ENCODE measurements at places on chromosomes 1 and 21.

GRCh38 chr1:20678599-20678998, 17.4 kb upstream of the DDOST start:
- no peak for DNase-seq

DNA sequence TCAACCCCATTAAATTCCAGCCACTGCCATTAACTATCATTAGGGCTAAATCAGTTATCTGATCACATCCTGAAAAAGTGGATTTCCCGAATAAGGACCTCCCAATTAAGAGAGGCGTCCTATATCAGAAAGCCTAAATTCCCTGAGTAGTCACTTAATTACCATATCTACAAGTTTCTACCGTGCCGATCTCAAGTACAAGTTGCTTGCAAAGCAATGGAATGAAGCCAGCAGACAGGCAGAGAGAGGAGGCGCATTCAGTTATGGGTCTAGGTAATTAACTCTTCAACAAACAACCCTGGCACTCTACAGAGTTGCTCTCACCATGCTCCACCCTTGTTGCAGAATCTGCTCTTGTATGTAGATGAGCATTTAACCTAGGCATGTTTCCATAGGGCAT, 494.6 kb upstream of the RUNX1 start:
- no peak for DNase-seq

- no peak for DNase-seq
Observed at GRCh38 chr21:44357064-44357837, 3.8 kb downstream of the TRPM2 start.

DNA sequence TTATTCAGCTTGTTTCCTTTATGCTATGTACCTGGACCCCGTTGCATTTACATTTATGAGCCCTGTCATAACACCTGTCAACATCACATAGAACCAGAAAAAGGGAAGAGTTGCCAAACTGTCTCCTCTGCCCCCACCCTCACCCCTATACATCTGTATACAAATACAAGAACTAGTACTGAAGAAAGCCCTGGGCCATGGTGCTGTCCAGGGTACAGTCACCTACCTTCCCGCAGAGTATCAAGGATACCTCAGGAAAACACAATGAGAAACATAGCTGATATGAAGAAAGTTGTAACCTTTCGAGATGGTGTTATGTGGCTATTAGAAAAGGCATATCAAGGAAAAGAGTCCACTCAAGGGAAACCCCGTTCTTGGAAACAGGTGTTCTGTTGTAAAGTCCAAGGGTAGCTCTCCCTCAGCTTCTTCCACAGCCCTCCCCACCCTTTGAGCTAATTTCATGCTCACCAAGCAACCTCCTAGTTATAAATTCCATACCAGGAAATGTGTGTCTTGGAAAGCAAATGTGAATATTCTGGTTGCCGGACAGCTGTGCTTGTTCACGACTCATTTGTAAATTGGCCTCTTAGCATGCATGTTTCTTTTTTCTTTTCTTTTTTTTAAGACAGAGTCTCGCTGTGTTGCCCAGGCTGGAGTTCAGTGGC, 16.7 kb upstream of the AVPR1B start:
- no peak for DNase-seq

DNA sequence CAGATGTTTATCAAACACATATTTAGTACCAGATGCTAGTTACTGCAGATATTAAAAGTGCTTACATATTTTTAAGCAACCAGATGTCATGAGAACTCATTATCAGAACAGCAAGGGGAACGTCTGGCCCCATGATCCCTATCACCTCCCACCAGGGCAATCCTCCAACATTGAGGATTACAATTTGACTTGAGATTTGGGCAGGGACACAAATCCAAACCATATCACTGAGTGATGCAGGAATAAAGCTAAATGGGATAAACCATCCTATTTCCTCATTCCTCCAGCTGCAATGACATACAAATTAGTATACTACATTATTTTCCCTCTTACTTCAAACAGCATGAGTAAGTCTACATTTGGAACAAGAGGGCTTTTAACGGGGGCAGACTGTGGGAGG, 3.1 kb upstream of the KCNK2 start:
- DNase-seq, result no peak

GRCh38 chr1:194043984-194044755, 857.8 kb upstream of the B3GALT2 start:
- DNase-seq, result no peak

- DNase-seq, result no peak
Observed at GRCh38 chr1:175599212-175599705, 144.1 kb downstream of the TNR start.

- peak; percentile 78 for DNase-seq
Observed at GRCh38 chr1:234683861-234684632, 74.1 kb upstream of the IRF2BP2 start.

DNA sequence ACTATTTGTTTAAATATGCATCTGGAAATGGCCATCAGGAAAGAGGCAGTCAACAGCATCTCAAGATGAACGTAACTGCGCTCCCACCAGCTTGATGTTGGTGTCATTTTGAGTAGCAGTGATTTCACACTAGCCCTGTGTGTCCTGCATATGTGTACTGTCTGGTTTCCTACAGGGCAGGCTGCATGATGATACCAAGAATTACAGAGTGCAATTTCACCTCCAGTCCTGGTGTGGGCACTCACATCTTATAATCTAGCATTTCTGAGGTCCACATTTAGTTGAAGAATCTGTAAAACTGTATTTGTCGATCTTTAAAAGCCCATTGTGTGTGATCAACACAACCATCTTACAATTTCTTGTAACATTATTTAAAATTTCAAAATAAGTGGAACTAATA, 336.4 kb downstream of the PAPPA2 start:
- no peak for DNase-seq

GRCh38 chr1:226650236-226650841, 88.7 kb downstream of the ITPKB start:
- no peak for DNase-seq

- DNase-seq, result no peak
Observed at GRCh38 chr1:31476891-31477846, 64.2 kb downstream of the SERINC2 start.

GRCh38 chr1:9097947-9098705, 28.7 kb upstream of the SLC2A5 start:
- DNase-seq, result no peak

GRCh38 chr1:197736685-197737084, 38.6 kb downstream of the DENND1B start:
- DNase-seq, result peak; percentile 68

- DNase-seq, result no peak
Observed at GRCh38 chr1:64743954-64744491, 852 bp upstream of the RAVER2 start.

- DNase-seq, result no peak
Observed at GRCh38 chr1:54701996-54702395, 13.7 kb upstream of the TTC4 start.

- no peak for DNase-seq
Observed at GRCh38 chr1:119266386-119266785, 102.2 kb upstream of the HAO2 start.

DNA sequence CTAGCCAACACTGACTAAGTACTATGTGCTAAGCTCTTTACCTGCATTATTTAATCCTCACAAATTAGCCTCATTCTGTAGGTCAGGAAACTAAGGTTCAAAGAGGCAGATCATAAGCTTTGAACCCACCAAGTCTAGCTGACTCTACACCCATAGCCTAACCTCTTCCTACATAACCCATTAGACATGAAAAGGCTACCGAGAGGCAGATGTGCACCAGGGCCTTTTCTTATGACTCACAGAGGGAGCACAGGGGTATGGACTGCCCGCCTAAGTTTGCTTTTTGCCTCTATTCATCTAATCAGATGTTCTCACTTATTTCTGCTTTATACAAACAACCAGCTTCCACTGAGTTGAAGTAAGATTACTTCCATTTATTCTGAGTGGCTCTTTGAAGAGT, 31.5 kb downstream of the LBR start:
- no peak for DNase-seq

GRCh38 chr1:117060441-117061317, 553 bp downstream of the TTF2 start:
- peak; percentile 58 for DNase-seq

DNA sequence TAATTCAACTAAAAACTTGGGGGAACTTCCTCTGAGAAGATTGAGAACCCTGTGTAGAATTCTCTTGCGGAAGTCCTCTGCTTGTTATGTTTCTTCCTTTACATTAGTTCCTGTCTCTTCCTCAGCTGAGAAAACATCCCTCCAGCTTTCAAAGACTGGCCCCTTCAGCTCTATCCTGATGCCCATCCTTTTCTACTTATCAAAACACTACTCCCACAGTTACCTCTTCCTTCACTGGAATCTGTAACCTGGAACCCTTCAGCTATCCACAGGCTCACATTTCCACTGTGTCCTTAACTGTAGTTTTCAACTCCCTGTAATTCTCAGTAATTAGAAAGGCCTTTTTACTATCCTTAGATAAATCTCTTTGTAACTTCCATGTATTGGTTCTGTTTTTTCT, 6.0 kb upstream of the DEDD start:
- no peak for DNase-seq

- DNase-seq, result peak; percentile 92
Observed at GRCh38 chr1:35717911-35718476, 690 bp downstream of the C1orf216 start.

DNA sequence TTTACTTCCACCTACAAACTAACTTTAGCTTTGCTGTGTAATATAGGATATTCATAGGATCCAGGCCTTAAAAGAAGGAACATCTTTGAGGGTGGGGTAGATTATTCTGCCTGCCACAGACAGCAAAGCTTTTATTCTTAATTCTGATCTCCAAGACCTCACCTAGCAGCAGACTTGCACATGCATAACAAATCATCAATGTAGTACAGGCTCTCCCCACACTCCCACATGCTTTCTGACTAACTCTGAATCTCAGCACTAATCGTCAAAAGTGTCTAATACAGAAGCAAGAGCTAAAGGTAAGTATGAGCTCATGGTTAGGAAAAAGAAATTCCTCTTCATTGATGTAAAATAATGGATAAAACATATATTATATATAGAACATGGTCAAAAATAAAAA, 1468.5 kb upstream of the B3GALT2 start:
- DNase-seq, result no peak

DNA sequence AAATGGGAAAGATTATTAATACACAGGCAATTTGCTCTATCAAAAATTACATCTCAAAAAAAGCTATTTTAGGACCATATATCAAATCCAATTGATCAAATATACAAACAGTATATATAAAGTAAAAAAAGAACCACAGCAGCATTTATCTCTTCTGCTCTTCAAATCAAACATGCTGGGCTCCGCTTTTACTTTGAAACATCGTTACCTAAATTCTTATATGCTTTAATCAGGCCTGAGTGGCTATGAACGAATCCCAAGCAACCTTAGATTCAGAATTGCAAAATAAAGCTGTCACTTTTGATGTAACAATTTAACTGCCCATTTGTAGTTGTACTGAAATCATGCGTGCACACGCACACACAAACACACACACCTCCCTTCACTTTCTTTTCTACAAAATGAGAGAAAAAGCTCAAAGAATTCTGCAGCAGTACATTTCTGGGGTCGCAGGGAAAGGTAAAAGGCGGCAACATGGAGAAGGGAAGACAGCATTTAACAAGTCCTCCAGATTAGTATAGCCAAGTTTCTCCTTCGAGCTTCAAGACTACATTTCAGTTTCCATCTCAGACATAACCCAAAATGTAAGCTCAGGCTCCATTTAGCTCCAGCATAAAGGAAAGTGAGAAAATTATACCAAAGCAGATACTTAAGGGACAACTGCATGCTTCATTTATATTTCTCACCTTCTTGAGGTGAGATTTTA, 92.2 kb upstream of the TTC39A start:
- DNase-seq, result no peak

- DNase-seq, result no peak
Observed at GRCh38 chr1:45974541-45975269, 157.7 kb downstream of the PIK3R3 start.

- DNase-seq, result no peak
Observed at GRCh38 chr1:175969231-175969630, 225.8 kb upstream of the TNR start.

GRCh38 chr21:16211339-16212303, 481.8 kb downstream of the USP25 start:
- no peak for DNase-seq

- no peak for DNase-seq
Observed at GRCh38 chr1:30277415-30277814, 446.0 kb downstream of the MATN1 start.

- DNase-seq, result no peak
Observed at GRCh38 chr1:20964540-20965484, 177.7 kb upstream of the HP1BP3 start.

- DNase-seq, result no peak
Observed at GRCh38 chr1:43618521-43619313, 31.2 kb upstream of the KDM4A start.

GRCh38 chr1:211648980-211649934, 26.2 kb downstream of the NEK2 start:
- DNase-seq, result no peak

- DNase-seq, result no peak
Observed at GRCh38 chr1:110243574-110243973, 33.5 kb downstream of the KCNC4 start.

DNA sequence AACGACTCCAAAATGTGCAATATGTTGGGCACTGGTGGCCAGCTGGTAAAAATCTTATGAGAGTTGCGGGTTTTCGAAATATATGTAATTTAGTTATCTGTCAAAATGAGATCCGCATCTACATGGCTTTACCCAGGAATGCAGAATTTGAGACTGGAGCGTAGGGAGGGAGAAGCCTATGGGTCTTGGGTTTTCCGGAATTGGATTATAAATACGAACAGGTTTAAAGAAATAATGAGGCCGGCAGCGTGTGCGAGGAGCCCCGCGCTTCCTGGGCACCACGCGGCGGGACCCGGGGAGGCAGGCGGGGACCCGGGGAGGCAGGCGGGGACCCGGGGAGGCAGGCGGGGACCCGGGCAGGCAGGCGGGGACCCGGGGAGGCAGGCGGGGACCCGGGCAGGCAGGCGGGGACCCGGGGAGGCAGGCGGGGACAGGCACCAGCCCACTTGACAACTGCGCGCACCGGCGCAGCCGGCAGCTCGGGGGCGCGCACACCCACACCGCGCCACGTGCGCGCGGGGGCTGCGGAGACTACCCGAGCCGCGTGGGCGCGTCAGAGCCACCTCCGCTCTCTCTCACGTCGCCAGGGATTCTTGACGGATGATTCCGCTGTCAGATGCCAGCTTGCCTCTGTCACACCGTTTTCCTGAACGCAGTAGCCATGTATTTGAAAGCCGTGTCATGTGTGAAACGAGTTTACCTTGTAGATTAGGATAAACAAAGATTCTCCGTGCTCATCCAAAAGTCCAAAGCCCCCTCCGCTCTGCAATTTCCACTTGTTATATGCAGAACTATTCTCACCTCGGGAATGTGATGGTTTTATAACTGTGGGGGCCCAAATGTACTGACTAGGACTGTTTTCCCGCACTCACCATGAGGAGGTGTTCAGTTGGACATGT, 54.3 kb upstream of the HNRNPU start:
- DNase-seq, result peak; percentile 61

GRCh38 chr1:108830119-108831008, 26.5 kb downstream of the AKNAD1 start:
- DNase-seq, result peak; percentile 90

GRCh38 chr1:232293361-232293760, 336.6 kb downstream of the SIPA1L2 start:
- DNase-seq, result no peak

DNA sequence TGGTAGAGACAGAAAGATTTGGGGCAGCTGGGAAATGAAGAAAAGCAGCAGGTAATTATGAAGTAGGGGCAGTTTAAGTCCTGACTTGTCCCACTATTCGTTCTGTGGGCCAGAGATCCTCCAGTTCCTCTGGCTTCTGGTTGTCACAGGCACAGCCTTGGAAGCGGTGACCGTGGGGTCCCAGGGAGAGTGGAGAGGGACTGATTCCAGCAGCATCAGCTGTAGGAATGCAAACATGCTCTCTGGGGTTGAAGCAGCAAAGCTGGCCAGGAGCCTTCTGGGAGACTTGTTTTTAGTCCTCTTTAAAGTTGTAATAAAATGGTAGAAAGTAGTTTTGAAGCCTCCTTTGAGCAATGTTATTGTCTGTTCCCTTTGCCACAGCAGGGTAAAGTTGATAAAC, 488.0 kb downstream of the LMO4 start:
- peak; percentile 8 for DNase-seq
